Caco-2 (cell line): ENCODE measurements at places on chromosomes 6 and 20. TPM values are rescaled to one million over a fixed set of nuclear protein-coding genes. Genes with fewer than 3 reads are reported as not detected.

Gene HSPA12B
- not detected in 2 replicates for total RNA-seq

Gene ADNP
- 154 and 157 TPM in 2 replicates for total RNA-seq

Gene RRAGD
- 5.9 and 8.0 TPM in 2 replicates for total RNA-seq

Gene OOEP
- total RNA-seq, result not detected in 2 replicates

Gene B3GAT2
- 0.11 and 0.12 TPM in 2 replicates for total RNA-seq

Gene ARMH2
- not detected in 2 replicates for total RNA-seq

Gene CYP39A1
- total RNA-seq, result not detected in 2 replicates

Gene C6orf118
- not detected in 2 replicates for total RNA-seq

Gene PGC
- total RNA-seq, result 8.9 and 12.2 TPM in 2 replicates

Gene CNR1
- total RNA-seq, result not detected in 2 replicates

Gene FKBP1C
- 0.32 TPM in 1 of 2 replicates, not detected in the other for total RNA-seq

Gene HUS1B
- 0.74 and 0.79 TPM in 2 replicates for total RNA-seq

Gene IRF4
- not detected in 2 replicates for total RNA-seq

Gene OR2H1
- total RNA-seq, result not detected in 2 replicates

Gene RAET1L
- total RNA-seq, result not detected in 2 replicates

Gene GLP1R
- total RNA-seq, result not detected in 2 replicates

Gene SDC4
- 227 and 242 TPM in 2 replicates for total RNA-seq

Gene PMEPA1
- 3.3 and 3.7 TPM in 2 replicates for total RNA-seq

Gene B3GALT4
- total RNA-seq, result 0.34 and 0.67 TPM in 2 replicates

Gene TBC1D7
- total RNA-seq, result 132 and 152 TPM in 2 replicates

Gene MEA1
- 60.3 and 62.3 TPM in 2 replicates for total RNA-seq

Gene TRIM38
- 0.53 and 0.70 TPM in 2 replicates for total RNA-seq

Gene SLC22A1
- total RNA-seq, result 1.5 and 2.0 TPM in 2 replicates

Gene KCNQ5
- 0.07 and 0.20 TPM in 2 replicates for total RNA-seq

Gene NR2E1
- total RNA-seq, result 1.3 and 1.4 TPM in 2 replicates

Gene OR2H2
- total RNA-seq, result not detected in 2 replicates

Gene SRF
- 31.3 and 32.1 TPM in 2 replicates for total RNA-seq

Gene CLIC5
- 15.1 and 15.6 TPM in 2 replicates for total RNA-seq

Gene NDUFAF4
- total RNA-seq, result 44.1 and 51.8 TPM in 2 replicates

Gene AKAP12
- total RNA-seq, result 0.93 and 1.2 TPM in 2 replicates

Gene ESR1
- total RNA-seq, result not detected in 2 replicates

Gene NCOA3
- 96.7 and 97.3 TPM in 2 replicates for total RNA-seq

Gene PPIL1
- 57.7 and 61.2 TPM in 2 replicates for total RNA-seq

Gene UBE2J1
- total RNA-seq, result 23.1 and 23.5 TPM in 2 replicates

Gene GDAP1L1
- 2.5 and 4.2 TPM in 2 replicates for total RNA-seq

Gene SNPH
- 0.28 and 0.36 TPM in 2 replicates for total RNA-seq

Gene TRMT11
- total RNA-seq, result 31.5 and 36.7 TPM in 2 replicates

Gene E2F1
- total RNA-seq, result 67.5 and 74.7 TPM in 2 replicates

Gene SLC17A9
- 64.7 and 77.4 TPM in 2 replicates for total RNA-seq

Gene FNDC11
- total RNA-seq, result 0.39 TPM in 1 of 2 replicates, not detected in the other

Gene C6orf15
- not detected in 2 replicates for total RNA-seq

Gene RIPOR3
- 0.18 and 0.67 TPM in 2 replicates for total RNA-seq

Gene SOX18
- total RNA-seq, result 0.44 and 0.84 TPM in 2 replicates

Gene GMPR
- 1.1 and 1.3 TPM in 2 replicates for total RNA-seq

Gene FAM50B
- total RNA-seq, result not detected in 2 replicates

Gene ULBP2
- 4.8 and 4.9 TPM in 2 replicates for total RNA-seq

Gene C6orf163
- total RNA-seq, result 2.3 and 3.3 TPM in 2 replicates

Gene WFDC10B
- total RNA-seq, result not detected in 2 replicates

Gene MOCS1
- total RNA-seq, result 43.4 and 44.7 TPM in 2 replicates

Gene AFG1L
- 7.2 and 10.2 TPM in 2 replicates for total RNA-seq

Gene NPBWR2
- not detected in 2 replicates for total RNA-seq

Gene RNF182
- total RNA-seq, result 0.39 and 1.1 TPM in 2 replicates

Gene HLA-DMB
- not detected in 2 replicates for total RNA-seq

Gene AVP
- not detected in 2 replicates for total RNA-seq

Gene SLC17A2
- not detected in 2 replicates for total RNA-seq

Gene IPCEF1
- total RNA-seq, result 1.4 and 1.9 TPM in 2 replicates
